ENCODE measurements at places on chromosomes 3 and 15. TPM values are rescaled to one million over a fixed set of nuclear protein-coding genes. Genes with fewer than 3 reads are reported as not detected.

DNA sequence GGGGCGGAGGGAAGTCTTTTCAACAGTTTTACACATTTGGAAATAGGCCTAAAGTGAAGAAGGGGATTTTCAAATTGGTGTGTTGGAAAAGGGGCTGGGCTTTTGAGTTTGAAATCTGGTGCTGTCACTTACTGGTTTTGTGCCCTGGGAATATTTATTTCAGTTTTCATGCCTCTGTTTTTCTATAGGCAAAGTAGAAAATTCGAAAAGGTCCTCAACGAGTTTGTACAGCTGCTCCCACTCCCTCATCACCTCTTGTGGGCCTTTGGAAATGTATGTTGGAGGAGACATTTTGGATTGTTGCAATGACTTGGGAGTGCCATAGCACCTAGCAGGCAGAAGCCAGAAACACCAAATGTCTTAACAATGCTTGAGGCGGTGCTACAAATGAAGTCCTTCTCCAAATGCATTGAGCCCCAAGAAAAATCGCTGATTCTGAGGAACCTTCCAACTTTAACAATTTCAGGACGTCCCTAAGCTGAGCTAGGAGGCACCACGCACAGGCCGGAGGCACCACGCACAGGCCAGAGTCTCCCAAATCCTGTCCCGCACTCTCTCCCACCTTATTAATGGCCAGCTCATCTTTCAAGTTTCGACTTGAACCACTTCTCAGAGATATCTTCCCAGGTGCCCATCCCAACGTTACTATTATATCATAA is 639 bp upstream of the POLR2M start:
- H3K27ac ChIP-seq = peak overlapping the region; percentile 74
- no peak for DNase-seq
- peaks cover 16% of the 10 kb centered on the region for H3K4me1 ChIP-seq
- peak overlapping the region; percentile 59 for H3K4me3 ChIP-seq
- H3K27me3 ChIP-seq = no peaks in the 10 kb centered on the region
- H3K36me3 ChIP-seq = peaks cover 2% of the 10 kb centered on the region

GRCh38 chr3:3023111-3023745 is 86.9 kb downstream of the IL5RA start:
- no peaks in the 10 kb centered on the region for H3K27me3 ChIP-seq
- H3K27ac ChIP-seq = no peak overlapping the region
- no peaks in the 10 kb centered on the region for H3K4me1 ChIP-seq
- DNase-seq = no peak
- H3K36me3 ChIP-seq = no peaks in the 10 kb centered on the region
- H3K4me3 ChIP-seq = no peak overlapping the region

DNA sequence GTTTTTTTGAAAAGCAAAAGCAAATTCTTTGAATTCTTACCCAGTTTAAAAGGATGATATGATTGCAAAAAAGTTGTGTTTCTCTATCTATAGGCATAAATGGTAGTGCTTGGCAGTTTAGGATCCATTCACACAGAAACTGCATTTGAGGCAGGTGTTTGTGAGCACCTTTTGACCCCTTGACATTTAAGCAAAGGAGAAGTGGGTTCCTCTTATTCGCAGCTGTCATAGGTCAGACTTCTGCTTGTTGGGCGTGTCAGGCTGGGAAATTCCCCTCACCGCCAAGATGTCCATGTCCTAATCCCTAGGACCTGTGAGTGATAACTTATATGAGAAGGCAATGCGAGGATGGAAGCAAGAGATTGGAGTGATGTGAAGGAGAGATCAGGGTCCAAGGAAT is 67.4 kb downstream of the SH3GL3 start:
- no peak for DNase-seq
- H3K36me3 ChIP-seq = no peaks in the 10 kb centered on the region
- no peak overlapping the region for H3K4me3 ChIP-seq
- H3K27ac ChIP-seq = no peak overlapping the region

DNA sequence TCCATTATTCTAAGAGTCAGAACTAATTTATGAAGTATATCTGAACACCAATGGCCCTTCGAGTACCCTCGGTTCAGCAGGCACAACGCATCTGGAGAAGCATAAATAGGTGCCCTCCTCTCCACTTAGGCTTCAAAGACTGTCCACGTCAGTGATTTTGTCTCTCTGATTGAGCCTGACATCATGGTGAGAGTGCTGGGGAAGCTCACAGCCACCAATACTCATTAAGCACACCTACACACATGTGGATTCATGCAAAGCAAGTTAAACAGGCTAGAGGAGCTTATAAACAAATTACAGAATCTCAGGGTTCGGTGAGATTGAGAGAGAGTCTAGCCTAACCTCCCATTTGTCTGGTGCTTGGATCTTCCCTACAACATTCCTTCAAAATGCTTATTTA is 3.6 kb downstream of the CLDN1 start:
- DNase-seq = no peak
- no peaks in the 10 kb centered on the region for H3K36me3 ChIP-seq
- no peak overlapping the region for H3K4me3 ChIP-seq
- peaks cover 4% of the 10 kb centered on the region for H3K4me1 ChIP-seq
- H3K27ac ChIP-seq = no peak overlapping the region

DNA sequence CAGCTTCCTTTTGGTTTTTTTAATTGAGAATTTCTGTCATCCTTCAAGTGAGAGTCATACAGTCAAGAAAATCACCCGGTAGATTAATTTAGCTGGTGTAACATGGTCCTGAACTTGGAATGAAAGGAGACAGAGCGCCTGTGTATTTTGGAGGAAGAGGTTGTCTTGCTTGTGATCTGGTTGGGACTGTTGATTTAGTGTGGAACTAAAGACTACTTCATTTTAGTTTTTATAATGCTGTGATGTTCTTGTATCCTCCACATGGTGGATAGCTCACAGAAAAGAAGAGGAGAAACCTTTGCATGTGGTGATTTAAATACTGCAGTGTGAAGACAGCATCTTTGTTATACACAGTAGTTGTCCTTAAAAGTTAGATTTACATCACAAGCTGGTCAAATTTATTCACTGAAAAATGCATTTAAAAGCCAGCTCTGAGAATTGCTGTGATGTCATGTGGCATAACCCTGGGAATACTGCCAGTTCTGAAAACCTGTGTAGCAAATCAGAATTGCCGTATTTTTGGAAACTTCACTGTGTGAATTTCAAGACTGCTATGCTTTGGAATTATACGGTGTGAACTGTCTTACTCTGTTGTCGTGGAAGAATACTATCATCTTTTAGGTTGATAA is 268.5 kb downstream of the PTPRG start:
- no peaks in the 10 kb centered on the region for H3K27me3 ChIP-seq
- H3K27ac ChIP-seq = no peak overlapping the region
- H3K36me3 ChIP-seq = no peaks in the 10 kb centered on the region
- DNase-seq = no peak

DNA sequence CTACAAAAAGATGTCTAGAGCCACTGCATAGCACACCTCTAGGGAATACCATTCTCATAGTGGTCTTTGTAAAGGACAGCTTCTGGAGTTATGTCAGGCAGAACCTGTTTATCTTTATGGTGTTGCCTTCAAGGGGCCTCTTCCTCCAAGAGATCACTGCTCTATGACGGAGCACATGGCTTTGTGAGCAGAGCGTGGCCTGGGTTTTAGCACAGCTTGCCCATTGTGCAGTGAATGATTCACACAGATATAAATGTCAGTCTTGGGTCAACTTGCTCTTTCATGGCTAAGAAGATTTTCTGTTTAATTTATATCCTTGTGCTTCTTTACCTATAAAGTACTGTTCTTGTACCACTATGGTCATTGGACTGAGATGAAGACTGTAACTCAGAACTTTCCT is 41.5 kb upstream of the RBMS3 start:
- H3K4me1 ChIP-seq = peaks cover 17% of the 10 kb centered on the region
- peak overlapping the region; percentile 70 for H3K27ac ChIP-seq
- DNase-seq = peak; percentile 22
- H3K4me3 ChIP-seq = no peak overlapping the region
- H3K27me3 ChIP-seq = no peaks in the 10 kb centered on the region

DNA sequence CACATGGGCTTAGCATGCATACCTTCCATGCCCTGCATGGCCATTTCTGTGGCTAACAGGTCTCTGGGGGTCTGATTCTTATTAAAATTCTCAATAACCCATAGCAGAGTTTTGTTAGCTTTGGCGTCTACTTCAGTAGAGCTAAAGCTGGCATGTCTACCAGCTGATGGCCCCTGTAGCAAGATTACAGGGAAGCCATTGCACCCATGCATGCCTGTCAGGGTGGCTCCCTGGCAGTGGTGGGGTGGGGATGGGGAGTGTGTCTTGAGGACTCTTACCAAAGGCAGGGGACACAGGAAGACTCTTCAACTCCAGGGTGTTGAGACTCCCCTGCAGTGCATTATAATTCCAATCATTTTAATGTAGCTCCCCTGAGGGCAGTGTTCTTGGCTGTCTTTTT is 4.7 kb downstream of the KY start:
- no peak overlapping the region for H3K27ac ChIP-seq
- peaks cover 5% of the 10 kb centered on the region for H3K27me3 ChIP-seq

GRCh38 chr3:136960838-136961836 is 3.4 kb downstream of the IL20RB start:
- no peak overlapping the region for H3K4me3 ChIP-seq
- H3K4me1 ChIP-seq = peaks cover 2% of the 10 kb centered on the region
- DNase-seq = no peak
- H3K36me3 ChIP-seq = no peaks in the 10 kb centered on the region
- no peak overlapping the region for H3K27ac ChIP-seq

- H3K27me3 ChIP-seq = no peaks in the 10 kb centered on the region
- H3K36me3 ChIP-seq = no peaks in the 10 kb centered on the region
- no peaks in the 10 kb centered on the region for H3K4me1 ChIP-seq
- no peak for DNase-seq
- no peak overlapping the region for H3K27ac ChIP-seq
These were observed 57.6 kb downstream of the ADAMTS17 start for GRCh38 chr15:100284191-100284590.

- H3K36me3 ChIP-seq = no peaks in the 10 kb centered on the region
- peak; percentile 45 for DNase-seq
- no peak overlapping the region for H3K4me3 ChIP-seq
- H3K27me3 ChIP-seq = peaks cover 36% of the 10 kb centered on the region
- peaks cover 2% of the 10 kb centered on the region for H3K4me1 ChIP-seq
These were observed 112.4 kb upstream of the GOLGA8J start for GRCh38 chr15:29970402-29970695.

- H3K4me3 ChIP-seq = no peak overlapping the region
- no peaks in the 10 kb centered on the region for H3K36me3 ChIP-seq
- DNase-seq = no peak
- H3K27ac ChIP-seq = no peak overlapping the region
- H3K27me3 ChIP-seq = no peaks in the 10 kb centered on the region
These were observed 264.6 kb downstream of the ZIC4 start for GRCh38 chr3:147141516-147142288.

DNA sequence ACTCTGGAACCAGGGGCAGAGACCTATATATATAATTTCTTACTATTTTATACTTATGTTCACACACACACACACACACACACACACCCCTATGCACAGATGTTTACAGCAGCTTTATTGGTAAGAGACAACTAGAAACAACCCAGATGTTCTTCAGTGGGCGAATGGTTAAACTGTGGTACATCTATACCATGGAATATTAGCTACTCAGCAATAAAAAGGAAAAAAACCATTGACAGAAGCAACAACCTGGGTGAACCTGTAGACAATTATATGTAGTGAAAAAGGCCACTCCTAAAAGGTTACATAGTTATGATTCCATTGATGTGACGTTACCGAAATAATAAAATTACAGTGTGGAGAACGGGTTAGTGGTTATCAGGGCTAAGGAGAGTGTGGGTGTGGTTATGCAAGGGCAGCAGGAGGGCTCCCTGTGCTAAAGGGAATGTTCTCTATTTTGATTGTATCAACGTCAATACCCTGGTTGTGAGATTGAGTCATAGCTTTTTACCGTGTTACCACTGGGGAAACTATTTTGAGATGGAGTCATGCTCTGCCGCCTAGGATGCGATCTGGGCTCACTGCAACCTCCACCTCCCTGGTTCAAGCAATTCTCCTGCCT is 85.5 kb downstream of the FLNB start:
- peaks cover 39% of the 10 kb centered on the region for H3K36me3 ChIP-seq
- no peaks in the 10 kb centered on the region for H3K27me3 ChIP-seq
- peaks cover 6% of the 10 kb centered on the region for H3K4me1 ChIP-seq

- H3K4me3 ChIP-seq = no peak overlapping the region
- H3K4me1 ChIP-seq = no peaks in the 10 kb centered on the region
- no peak overlapping the region for H3K27ac ChIP-seq
These were observed 224.3 kb upstream of the P2RY1 start for GRCh38 chr3:152610622-152611021.

DNA sequence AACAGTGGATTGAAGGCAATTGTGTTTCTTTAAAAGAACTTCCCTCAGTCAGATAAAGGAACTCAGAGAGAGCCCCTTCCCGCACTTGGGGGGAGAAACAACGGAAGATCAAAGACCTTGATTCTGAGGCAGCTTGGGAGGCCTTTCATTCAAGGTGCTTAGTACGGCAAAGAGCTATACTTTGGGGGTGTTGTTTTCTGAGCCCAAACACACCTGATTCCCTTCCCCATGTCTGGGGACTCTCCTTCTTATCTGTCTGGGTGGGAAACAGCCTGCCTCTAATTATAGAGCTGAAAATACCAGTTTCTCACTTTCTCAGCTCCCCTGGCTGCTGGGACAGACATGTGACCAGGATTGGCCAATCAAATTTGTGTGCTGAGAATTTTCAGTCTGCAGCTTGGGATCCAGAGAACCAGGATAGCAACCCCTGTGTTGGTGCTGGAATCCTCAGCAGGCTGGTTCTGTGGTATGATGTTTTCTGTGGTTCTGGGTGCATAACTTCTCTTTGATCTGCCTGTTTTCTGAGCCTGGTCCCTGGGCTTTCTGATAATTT is 19.4 kb upstream of the IQCF6 start:
- H3K27ac ChIP-seq = no peak overlapping the region
- no peaks in the 10 kb centered on the region for H3K36me3 ChIP-seq
- H3K4me1 ChIP-seq = no peaks in the 10 kb centered on the region
- H3K4me3 ChIP-seq = no peak overlapping the region

- peaks cover 20% of the 10 kb centered on the region for H3K27me3 ChIP-seq
- no peak overlapping the region for H3K4me3 ChIP-seq
- no peaks in the 10 kb centered on the region for H3K36me3 ChIP-seq
- no peaks in the 10 kb centered on the region for H3K4me1 ChIP-seq
These were observed 24.0 kb upstream of the CHCHD6 start for GRCh38 chr3:126679831-126680666.

DNA sequence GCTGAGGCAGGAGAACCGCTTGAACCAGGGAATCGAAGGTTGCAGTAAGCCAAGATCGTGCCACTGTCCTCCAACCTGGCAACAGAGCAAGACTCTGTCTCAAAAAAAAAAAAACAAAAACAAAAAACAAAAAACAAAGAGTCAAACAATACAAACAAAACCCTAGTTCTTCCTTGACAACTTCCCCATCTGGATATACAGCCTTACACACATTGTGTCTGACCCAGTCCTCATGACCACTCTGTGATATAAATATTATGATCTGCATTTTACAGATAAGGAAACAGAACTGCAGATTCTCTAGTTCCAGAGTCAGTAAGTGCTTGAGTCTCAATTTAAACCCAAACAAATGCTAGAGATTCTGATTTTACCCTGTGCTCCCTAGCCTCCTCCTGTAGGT is 4.8 kb upstream of the ESYT3 start:
- H3K27me3 ChIP-seq = peaks cover 22% of the 10 kb centered on the region
- peaks cover 10% of the 10 kb centered on the region for H3K4me1 ChIP-seq
- no peak overlapping the region for H3K27ac ChIP-seq

Gene ZNF662
- total RNA-seq = 0.83 TPM

Gene IGSF10
- not detected for total RNA-seq

Gene STAC
- total RNA-seq = 0.88 TPM

Gene IL20RB
- total RNA-seq = 1.6 TPM

Gene CCR8
- not detected for total RNA-seq

Gene SPSB4
- total RNA-seq = 0.22 TPM

Gene MED12L
- total RNA-seq = 0.23 TPM

Gene DAZL
- total RNA-seq = not detected

Gene ASB14
- total RNA-seq = not detected

Gene CKMT1A
- total RNA-seq = not detected

Gene CATSPER2
- 3.8 TPM for total RNA-seq
